ENCODE measurements at places on chromosomes 11 and 22.

DNA sequence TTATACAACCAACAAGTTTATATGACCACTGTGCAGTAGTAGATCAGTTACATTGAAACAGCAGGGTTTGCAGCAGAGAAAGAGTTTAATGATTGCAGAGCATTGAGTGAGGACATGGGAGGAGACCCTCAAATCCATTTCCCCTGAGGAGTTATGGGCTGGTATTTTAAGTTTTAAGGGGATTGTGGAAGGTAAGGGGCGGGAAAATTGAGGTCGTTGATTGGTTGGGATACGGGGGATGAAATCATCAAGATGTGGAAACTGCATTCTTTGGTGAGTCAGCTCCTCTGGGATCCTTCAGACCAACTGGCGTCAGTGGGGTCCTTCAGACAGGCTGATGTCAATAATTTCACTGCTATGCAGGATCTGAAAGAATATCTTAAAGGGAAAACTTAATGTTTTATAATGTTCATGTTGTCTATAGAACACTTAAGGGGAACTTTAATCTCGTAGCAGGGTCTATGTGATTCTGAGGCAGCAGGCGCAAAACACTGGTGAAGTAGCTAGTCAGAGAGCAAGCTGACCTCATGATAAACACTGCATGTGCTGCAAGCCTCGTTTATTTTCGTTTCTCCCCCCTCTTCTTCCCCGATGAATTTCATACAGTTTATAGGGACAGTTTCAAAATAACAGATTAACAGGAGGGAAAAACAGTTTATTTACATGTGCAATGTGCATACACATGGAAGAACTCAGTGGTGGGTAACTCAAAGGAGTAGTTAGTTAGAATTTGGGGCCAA is 17.4 kb upstream of the BACE1-AS start:
- DNase-seq = no peak

DNA sequence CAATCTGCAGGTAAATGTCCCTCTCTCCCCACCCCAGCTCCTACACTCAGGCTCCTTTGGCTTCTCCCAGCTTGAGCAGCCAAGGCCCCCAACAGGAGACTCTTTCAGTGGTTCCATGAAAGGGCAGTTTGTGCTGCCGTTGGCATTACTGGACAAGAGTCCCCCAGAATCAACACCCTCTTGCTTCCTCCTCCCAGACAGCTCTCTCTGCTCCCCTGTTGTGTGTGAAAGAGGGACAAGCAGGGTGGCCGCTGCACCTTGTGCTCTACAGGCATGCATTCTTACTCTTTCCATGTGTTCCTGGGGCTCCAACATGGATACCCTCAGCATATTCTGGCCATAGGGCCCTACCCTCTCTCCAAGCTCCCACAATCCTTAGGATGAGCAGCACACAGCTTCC is 48.7 kb downstream of the P4HA3 start:
- DNase-seq = no peak

DNA sequence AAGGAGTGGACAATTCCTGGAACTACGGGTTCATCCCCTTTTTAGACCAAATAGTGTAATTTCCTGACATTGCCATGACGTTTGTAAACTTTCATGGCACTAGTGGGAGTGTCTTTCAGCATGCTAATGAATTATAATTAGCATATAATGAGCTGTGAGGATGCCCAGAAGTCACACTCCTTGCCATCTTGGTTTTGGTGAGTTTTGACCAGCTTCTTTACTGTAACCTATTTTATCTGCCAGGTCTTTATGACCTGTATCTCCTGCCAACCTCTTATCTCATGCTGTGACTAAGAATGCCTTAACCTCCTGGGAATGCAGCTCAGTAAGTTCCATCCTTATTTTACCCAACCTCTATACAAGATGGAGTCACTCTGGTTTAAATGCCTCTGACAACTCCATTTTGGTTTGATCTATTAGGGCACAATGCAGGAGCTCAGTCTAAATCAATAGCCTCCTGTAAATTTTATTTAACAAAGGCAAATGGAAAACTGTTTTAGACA is 20.7 kb downstream of the OR10A6 start:
- DNase-seq = no peak

GRCh38 chr11:57483562-57483918 is 23.2 kb downstream of the RTN4RL2 start:
- no peak for DNase-seq

DNA sequence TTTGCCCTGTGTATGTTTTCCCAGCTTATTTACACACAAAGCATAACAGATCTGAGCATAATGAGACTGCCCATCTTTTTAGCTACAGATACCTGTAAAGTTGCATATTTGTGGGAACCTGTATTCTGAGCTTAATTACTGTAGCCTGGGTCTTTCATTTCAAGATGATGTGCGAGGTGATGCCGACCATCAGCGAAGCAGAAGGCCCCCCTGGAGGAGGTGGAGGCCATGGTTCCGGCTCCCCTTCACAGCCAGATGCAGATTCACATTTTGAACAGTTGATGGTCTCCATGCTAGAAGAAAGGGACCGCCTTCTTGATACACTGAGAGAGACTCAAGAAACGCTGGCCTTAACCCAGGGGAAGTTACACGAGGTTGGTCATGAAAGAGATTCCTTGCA is 1.5 kb downstream of the PPFIA1 start:
- DNase-seq = no peak

GRCh38 chr11:7528514-7529049 is 14.8 kb downstream of the PPFIBP2 start:
- DNase-seq = no peak
